ENCODE measurements at places on chromosomes 2 and 18.

GRCh38 chr2:221571025-221571550, 1.0 kb downstream of the EPHA4 start:
- no peak for DNase-seq

- DNase-seq: no peak
These were observed 238.3 kb downstream of the LOXHD1 start for GRCh38 chr18:46418663-46419260.

GRCh38 chr2:20666304-20667150, at the start of gene GDF7:
Gene GDF7, plus strand, starts transcription at chr2:20667144. Its CDS starts 96 bp downstream, at chr2:20667240.
- peak; percentile 70 for DNase-seq

GRCh38 chr18:59549503-59550173, 147.6 kb downstream of the CCBE1 start:
- no peak for DNase-seq

DNA sequence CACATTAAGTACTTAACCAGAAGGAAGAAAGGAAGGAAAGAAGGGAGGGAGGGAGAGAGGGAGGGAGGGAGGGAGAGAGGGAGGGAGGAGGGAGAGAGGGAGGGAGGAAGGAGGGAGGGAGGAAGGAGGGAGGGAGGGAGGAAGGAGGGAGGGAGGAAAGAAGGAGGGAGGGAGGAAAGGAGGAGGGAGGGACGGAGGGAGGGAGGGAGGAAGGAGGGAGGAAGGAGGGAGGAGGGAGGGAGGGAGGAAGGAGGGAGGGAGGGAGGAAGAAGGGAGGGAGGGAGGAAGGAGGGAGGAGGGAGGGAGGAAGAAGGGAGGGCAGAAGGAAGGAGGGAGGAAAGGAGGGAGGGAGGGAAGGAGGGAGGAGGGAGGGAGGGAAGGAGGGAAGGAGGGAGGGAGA, 363.3 kb downstream of the MBD2 start:
- DNase-seq: no peak

DNA sequence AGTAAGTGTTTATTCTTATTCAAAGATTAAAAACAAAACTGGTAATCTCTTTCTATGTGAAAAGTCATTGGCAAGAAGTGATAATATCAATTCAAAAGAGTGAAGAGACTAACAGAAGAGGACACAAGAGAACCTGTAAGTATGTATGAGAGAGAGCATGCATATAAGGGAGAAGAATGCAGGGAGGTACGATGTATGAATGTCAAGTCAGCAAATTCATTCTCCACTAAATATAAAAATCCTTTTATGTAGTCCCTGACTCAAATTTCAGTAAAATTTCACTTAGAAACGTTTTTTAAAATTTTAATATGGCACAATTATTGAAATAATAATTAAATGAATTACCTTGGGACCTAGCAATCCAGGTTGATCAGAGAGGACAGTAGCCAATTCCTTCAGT, 55.3 kb downstream of the NCKAP1 start:
- DNase-seq: no peak

- no peak for DNase-seq
These were observed 397.8 kb downstream of the SLC4A3 start for GRCh38 chr2:220025207-220025606.

DNA sequence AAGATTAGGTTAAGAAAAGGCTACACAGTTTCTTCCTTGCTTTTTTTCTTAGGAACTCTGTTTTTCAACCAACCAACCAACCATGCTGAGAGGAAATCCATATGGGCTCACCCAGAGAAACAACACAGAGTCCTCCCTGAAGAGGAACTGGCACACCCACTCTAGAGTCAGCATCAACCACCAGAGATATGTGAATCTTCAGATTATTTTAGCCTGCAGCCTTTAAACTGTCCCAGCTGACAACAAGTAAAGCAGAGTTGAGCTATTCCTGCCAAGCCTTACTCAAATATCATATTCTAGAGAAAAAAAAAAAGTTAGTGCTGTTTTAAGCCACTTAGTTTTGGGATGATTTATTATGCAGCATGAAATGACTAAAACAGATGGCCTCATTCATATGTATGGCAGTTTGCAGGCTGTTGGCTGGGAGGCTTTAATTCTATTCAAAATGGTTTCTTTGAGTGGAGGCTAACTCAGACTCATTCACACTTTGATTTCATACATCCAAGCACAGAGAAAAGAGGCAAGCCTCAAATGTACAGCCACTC, 1637.7 kb upstream of the LRRTM1 start:
- DNase-seq: no peak

DNA sequence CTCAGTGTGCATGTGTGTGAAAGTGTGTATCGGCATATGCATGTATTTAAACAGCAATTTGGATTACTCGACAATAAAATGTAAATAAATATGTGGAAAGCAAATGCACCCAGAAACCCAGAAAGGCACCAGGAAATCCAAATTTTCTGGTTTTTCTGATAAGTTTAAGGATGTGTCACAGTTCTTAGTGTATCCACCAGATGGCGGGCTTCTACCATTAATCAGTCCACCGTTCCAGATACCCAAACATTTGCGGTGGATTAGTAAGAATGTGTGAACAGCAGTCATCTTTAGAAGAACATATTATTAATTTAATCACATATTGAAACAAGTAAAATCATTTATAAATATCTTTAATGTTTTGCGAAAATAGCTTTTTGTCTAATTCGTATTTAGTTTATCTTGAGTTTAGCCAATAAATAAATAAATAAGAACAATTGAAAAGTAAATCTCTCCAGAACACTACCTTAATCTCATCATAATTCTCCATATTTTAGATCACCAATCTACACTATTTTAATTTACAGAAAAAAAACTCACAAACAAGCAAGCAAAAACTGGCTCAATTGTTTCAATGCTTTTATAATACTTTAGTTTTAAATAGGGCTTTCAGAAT, 298.9 kb downstream of the DSEL start:
- peak; percentile 24 for DNase-seq

DNA sequence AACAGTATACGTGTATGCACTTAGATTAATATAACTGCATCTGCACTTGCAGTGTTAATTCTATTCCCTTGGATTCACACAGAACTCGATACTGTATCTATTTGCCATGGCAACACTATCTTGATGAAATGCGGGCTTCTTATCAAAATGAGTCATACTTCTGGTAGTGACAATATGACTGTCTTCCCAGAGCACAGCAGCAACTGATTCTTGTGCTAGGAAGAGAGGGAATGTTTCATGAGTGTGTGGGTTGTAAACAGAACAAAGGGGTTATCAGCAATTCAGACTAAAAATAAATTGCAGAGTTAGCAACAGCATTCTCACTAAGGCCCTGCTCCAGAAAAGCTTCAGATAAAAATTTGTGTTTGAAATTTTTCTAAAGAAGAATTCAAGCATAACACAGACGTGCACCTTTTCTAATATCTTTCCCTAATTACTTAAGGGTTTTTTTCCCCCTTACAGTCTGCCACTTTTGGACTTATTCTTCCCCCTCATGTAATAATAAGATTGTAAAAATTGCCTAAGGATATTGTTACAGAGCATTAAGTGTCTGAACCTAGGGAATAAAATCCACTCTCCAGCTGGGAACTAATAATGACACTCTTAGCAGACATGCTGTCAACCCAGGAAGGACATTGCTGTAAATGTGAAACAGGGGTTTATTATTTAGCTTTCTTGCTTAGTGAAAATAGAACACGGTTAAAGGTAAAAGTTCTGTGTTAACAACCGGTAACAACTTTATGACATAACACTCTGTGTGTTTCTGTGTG, 99.9 kb upstream of the SLC38A11 start:
- DNase-seq: no peak

- DNase-seq: no peak
These were observed 80.8 kb downstream of the TWIST2 start for GRCh38 chr2:238928520-238929241.

- DNase-seq: no peak
These were observed 5.3 kb upstream of the ITPRID2 start for GRCh38 chr2:181886192-181886591.

- no peak for DNase-seq
These were observed 233.3 kb downstream of the SETBP1 start for GRCh38 chr18:44914028-44914427.

DNA sequence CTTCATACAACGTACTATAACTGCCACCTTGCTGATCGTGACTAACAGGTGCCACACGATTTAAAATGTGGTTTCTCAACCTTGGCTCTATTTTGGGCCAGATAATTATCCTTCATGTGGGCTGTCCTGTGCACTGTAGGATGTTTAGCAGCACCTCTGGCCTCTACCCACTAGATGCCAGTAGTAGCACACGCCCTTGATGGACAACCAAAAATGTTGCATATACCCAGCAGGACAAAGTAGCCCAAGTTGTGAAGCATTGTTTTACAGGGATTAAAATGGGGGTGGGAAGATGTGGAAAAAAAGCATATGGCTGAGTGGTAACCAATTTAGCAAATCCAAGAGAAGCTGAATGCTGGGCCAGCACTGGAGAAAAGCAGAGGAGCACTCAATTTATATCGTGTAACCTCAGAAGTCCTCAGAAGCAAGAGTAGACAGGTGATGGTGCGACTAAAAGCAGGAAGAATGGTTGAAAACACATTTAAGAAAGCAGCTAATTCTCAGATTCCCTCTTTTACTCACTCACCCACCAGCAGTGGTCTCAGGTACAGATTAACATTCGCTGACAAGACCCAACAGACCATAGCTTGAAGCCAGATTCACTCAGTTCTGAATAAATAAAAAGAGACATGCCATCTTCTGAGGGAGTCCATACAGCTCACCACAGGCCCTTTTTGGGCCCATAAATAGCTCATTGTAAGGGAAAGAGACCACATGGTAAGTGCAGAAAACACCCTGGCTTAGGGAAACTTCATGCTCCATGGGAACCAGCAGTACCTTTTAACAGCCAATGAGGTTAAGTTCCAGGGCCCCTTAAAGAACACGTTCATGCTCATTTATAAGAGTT, 50.6 kb downstream of the RAPH1 start:
- no peak for DNase-seq

DNA sequence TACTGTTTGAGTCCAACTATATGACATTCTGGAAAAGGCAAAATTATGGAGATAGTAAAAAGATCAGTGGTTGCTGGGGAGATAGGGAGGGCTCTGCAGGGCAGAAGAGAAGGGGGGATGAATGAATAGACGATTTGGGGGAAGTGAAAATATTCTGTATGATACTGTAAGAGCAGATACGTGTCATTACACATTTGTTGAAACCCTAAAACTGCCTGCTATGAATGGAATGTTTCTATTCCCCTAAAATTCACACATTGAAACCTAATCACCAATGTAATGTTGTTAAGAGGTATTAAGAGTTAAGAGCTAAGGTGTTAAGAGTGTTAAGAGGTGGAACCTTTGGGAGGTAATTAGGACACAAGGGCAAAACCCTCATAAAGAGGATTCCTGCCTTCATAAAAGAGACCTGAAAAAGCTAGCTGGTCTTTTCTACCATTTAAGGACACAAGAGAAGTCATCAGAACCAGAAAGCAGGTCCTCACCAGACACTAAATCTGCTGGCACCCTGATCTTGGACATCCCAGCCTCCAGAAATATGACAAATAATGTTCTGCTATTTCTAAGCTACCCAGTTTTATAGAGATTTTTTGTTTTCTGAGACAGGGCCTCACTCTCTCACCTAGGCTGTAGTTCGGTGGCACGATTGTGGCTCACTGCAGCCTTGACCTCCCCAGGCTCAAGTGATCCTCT, 76.2 kb downstream of the ATAD2B start:
- DNase-seq: peak; percentile 5

- no peak for DNase-seq
These were observed 35.1 kb upstream of the ACVR1 start for GRCh38 chr2:157911246-157911645.

GRCh38 chr2:135667045-135667444, 74.6 kb upstream of the UBXN4 start:
- DNase-seq: no peak

DNA sequence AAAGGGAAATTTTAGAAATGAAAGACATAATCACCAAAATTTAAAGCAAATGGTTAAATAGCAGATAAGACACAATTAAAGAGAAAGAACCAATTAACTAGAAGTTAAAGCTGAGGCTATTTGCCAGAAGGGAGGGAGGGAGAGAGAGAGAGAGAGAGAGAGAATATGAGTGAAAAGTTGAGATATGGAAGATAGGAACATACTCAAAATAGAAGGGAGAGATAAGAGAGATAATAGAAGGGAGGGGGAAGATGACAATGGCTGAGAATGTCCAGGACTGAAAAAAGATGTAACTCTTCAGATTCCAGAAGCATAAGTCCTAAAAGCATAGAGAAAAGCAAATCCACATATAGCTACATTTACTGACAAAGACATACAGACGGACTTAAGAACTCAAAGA, 17.1 kb upstream of the AAK1 start:
- no peak for DNase-seq

- DNase-seq: no peak
These were observed 22.2 kb downstream of the ZNF521 start for GRCh38 chr18:25329783-25330182.

DNA sequence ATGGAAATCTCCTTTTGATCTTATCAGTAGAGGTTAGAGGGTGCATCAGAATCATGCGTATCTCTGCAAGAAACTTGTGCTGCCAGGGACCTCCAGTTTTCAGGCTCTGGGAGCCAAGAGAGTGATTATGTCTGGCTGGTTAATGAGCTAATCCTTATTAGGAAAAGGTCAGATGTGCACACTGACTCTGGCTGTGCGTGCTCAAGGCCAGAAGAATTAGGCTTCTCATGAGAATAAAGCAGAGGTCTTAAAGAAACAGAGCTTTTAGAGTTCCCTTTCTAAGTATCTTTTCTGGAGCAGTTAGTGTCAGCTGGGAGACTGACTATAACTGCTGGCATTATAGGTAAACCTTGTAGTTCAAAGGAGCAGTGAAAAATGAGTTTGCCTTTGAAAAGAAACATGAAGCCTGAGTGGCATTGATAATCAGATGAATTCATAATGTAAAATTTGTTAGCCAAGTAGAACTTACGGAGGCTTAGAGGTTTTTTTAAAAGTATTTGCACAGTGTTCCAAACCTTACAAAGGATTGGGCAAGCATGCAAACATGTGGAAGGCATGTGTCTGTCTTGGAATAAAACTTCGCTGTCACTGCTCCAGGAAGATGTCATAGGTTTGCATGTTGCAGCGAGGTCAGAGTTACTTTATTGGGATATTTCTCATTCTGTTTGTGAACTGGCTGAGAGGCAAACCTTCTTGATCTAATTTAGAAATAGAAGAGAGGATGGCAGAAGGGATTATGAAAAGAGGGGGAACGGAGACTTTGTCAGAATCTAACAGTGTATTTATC, 151.7 kb downstream of the ARHGAP28 start:
- no peak for DNase-seq

GRCh38 chr2:45860136-45861121, 209.0 kb downstream of the PRKCE start:
- no peak for DNase-seq
